ENCODE measurements at places on chromosomes 12 and 14. TPM values are rescaled to one million over a fixed set of nuclear protein-coding genes. Genes with fewer than 3 reads are reported as not detected.
A peak's percentile ranks its signal among the peaks of the same experiment; 100 is the strongest.

GRCh38 chr12:16636435-16637055 is 30.6 kb upstream of the LMO3 start:
- DNase-seq = no peak

GRCh38 chr12:60172266-60173211 is 576.7 kb downstream of the SLC16A7 start:
- DNase-seq = no peak

DNA sequence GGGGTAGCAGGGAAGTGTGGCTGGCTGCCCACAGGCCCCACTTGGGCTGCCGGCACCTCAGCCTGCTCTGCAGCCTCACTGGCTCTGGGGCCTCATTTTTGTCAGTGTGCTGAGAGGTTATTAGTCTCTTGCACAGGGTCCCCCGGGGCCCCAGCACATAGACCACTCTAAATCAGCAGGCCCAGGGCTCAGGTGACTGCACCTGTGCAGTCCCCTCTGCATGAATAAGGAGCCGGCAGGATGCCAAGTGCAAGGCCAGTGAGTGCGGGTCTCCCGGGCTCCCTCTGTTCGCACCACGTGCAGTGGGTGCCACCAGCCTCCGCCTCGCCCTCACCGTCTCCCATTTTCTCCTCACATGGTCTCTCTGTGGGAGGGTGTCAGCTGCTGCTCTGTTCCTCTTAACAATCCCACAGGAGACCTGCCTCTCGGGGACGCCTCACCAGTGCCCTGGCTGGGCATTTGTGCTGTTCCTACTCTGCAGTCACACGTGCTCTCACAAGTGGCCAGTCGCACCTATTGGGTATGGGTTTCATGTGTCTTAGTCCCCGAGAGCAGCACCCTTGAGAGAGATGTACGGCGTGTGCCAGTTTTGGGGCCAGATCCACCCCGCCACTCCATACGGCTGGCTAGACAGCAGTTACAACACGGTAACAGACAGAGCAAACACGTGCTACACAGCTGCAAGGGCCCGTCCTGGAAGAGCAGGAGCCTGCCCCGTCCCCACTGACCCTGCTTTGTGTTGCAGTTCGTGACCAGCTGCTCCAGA is 40.4 kb downstream of the MMAB start:
- no peak for DNase-seq

GRCh38 chr12:54941659-54942058 is 42.9 kb downstream of the TESPA1 start:
- DNase-seq = no peak

Gene LTBR
- total RNA-seq = 23.5 TPM

- DNase-seq = no peak
Observed at GRCh38 chr12:113857371-113857770, 108.8 kb downstream of the RBM19 start.

DNA sequence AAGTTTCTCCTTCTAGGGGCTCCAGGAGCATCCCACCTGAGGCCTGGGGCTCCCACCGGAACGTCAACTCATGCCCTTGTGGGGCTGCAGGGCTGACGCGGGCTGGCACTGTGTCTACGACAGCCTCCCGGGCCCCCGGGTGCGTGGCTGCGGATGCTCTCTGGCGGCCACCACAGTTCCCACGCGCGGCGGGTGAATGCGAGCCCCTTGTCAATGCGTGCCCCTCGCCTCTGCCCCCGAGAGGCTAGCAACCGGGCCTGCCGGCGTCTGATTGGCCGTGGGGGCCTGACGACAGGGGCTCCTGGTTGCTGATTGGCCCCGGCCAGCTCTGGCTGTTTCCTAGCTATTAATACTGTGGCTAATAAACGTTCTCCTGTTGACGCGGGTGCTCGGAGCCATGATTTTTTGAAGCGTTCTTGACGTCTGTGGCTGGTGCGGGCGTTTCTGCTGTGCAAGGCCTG is 1.8 kb upstream of the MEG3 start:
- DNase-seq = peak; percentile 57

DNA sequence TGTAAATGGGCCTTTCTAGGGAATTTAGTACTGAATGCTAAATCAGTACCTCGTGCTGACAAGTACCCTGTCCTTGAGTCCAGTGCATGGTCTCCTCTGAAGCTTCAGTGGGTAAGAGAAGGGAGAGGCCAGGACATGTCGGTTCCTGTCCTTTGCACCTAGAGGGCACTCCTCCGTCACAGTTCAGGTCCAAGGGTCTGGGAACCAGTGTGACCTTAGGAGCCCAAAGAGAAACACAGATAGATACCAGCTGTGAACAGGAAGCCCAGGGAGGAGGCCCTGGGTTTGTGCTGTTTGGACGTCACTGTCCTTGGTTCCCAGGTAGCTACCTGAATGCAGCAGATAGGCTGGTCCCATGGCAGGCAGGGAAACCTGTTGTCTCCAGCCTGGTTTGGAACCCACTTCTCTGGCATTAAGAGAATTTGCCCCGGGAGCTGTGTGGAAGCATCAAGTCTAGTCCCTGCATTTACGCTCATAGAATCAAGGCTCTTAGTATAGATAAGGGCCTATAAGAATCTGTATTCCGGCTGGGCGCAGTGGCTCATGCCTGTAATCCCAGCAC is 3.9 kb upstream of the FGF23 start:
- DNase-seq = no peak

DNA sequence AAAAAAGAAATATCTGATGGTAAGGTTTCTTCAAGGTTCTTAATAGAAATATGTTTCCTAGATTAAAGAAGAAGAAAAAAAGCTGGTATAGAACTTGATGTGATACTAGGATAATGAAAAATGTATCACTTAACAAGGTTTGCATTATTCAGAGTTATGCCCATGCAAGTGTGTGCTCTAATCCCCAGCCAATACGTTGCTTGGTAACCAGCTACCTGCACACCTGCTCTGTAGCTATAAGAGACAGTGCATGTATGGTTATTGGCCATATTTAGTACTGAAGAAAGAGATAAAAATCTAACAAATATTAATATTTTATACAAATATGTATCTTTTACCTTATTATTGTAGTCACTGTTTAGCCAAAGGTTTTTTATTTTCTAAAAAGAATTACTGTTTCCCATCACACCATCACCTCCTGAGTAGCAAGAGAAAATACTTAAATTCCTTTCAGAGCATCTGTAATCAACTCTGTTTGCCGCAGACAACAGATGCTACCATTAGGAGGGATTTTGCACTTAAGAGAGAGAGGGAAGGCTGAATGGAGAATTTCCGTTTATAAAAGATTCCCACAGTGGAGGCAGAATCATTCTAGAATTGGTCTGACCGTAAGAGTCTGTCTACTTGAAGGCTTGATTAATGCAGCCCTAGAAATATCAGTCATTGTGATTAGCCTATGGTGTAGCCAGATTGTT is 115.6 kb downstream of the NEDD1 start:
- DNase-seq = no peak

DNA sequence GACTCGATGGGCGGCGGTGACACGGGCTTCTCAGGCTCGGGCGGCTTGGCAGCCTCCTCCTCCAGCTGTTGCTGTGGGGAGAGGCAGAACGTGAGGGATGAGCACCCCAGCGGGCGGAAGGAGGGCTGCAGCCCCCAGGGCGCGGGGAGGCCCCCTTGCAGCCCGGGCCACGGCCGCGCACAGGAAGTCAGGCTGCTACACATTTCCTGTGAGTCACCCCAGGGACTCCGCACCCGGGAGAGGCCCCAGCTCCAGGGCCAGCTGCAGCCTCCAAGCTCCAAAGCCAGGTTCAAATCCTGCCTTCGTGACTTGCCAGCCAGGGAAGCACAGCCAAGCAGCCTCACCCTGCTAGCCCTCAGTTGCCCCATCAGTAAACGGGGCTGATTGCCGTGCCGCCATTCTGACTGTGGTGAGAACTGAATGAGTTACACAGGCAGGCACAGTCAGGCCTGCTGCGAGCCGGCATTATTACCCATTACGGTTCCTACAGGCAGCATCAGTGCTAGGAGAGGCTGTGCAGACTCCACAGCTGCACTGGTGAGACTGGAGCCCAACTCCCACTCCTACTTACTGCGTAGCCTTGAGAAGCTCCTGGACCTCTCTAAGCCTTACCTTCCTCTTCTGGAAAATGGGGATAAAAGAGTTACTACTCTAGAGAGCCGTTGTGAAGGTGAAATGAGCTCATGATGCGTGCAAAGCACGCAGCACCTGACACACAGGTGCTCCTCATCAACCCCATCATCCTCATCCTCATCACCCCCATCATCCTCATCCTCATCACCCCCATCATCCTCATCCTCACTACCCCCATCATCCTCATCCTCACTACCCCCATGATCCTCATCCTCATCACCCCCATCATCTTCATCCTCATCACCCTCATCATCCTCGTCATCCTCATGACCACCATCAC is 100.9 kb downstream of the NCOR2 start:
- peak; percentile 71 for DNase-seq

Gene ALKBH2
- 6.5 TPM for total RNA-seq

Gene IL22
- total RNA-seq = not detected

- DNase-seq = no peak
Observed at GRCh38 chr14:74616996-74617700, 5.1 kb upstream of the LTBP2 start.

GRCh38 chr14:23725528-23725927 is 89.4 kb downstream of the DHRS2 start:
- DNase-seq = no peak

Gene FLRT2
- total RNA-seq = 4.7 TPM

Gene LIN7A
- total RNA-seq = 11.9 TPM

Gene ZC2HC1C
- 10.5 TPM for total RNA-seq

Gene SIX4
- 1.5 TPM for total RNA-seq

DNA sequence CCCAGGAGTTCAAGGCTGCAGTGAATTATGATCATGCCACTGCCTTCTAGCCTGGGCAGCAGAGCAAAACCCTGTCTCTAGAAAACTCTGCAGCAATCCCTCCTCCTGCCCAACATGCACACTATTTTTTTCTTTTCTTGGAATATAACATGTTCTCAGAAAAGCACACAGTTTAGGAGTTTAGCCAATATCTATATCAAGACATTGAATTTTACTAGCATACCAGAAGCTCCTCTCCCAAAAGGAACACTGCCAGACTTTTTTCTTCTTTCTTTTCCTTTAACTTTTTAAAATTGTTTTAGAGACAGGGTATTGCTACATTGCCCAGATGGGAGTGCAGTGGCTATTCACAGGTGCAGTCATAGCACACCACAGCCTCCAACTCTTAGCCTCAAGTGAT is 107.1 kb upstream of the AEBP2 start:
- DNase-seq = no peak

DNA sequence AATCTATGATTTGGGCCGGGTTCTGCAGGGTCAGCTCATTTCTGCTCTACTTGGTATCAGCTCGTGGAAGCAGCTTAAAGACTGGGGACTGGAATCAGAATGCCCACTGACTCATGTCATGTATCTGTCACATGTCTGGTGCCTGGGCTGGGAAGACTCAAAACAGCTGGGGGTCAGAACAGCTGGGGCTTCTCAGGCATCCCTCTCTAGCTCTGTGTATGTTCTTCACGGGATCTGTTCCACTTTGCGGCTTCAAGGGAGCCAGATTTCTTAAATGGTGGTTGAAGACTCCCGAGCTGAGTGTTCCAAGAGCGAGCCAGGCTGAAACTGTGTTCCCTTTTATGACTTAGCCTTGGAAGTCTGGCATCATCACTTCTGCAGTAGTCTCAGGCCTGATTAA is 11.9 kb downstream of the AEBP2 start:
- DNase-seq = no peak

- DNase-seq = no peak
Observed at GRCh38 chr12:55737581-55738122, 5.3 kb upstream of the GDF11 start.

GRCh38 chr14:81839056-81839455 is 305.4 kb upstream of the SEL1L start:
- DNase-seq = no peak

- no peak for DNase-seq
Observed at GRCh38 chr12:54017027-54017788, 8.4 kb downstream of the HOXC8 start.

Gene OR4E2
- total RNA-seq = not detected

DNA sequence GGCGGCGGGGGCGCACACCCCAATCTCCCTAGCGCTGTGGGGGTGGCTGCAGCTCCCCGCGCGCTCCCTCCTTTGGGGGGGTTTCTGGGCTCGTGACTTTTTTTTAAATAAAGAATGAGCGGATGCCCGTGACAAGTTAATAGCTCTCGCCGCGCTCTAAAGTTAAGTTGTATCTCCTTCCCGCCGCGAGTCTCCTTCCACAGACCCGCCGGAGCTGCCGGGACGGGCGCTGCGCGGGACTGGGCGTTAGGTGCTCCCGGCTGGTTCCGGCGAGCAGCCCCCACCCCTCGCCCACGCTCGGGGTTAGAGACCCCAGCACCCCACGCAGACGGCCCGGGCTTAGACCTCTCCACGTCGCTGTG is 82.6 kb upstream of the HMGA2 start:
- no peak for DNase-seq
